ENCODE measurements at places on chromosomes 12 and 14.

DNA sequence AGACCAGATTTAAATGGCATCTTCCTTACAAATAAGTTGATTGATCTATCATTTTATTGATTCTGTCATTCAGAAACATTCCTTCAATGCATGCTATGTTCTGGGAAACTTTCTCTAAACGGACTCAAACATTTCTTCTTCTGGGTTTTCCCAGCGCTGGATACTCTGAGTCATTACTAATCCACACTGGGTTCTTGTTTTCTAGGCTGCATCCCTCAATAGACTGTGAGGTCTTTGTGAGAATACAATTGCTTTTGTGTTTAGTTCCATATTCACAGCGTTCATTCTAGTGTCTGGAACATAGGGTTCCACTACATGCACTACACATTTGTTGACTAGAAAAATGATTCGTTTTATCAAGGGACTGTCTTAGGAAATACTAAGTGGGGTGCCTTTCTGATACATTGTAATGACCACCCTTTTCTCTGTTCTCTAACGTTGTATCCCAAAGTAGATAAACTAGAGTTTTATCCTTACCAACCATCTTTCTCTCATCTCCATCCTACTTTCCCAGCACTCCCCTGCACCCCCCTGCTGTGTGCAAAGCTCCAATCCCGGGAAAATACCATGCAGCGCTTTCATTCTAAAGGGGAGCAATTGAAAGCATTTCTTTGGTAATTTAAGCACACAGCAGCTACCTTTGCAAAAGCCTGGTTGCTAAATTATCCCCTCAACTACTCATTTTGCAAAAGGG lies 878.7 kb downstream of the DIO2 start:
- no peak for DNase-seq
- no peaks in the 10 kb centered on the region for H3K4me1 ChIP-seq
- no peak overlapping the region for H3K4me3 ChIP-seq
- H3K27ac ChIP-seq: no peak overlapping the region
- no peaks in the 10 kb centered on the region for H3K27me3 ChIP-seq

DNA sequence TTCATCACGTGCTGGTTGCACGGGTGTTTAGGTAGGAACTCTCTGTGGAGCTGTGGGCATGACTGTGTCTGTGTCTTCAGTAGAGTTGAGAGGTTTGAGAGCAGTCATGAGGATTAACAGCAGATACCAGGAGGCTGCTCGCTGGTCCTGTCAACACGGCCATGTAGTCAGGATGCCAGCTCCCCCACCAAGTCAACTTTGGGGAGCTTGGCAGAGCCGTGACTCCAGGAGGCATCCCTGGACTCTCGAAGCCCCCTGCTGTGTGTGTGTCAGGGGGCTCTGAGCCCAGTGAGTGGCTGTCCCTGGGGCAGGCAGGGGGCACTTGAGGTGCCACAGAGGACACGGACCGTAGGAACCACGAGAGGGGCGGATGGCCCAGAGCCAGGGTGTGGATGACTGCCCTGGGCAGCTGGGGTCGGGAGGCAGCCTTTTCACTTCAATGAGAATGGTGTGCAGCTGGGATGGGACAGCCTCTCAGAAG lies 7.2 kb upstream of the GPR132 start:
- no peak overlapping the region for H3K27ac ChIP-seq
- peaks cover 29% of the 10 kb centered on the region for H3K4me1 ChIP-seq
- DNase-seq: no peak
- no peaks in the 10 kb centered on the region for H3K36me3 ChIP-seq
- peaks cover 38% of the 10 kb centered on the region for H3K27me3 ChIP-seq
- no peak overlapping the region for H3K4me3 ChIP-seq

- no peaks in the 10 kb centered on the region for H3K4me1 ChIP-seq
- H3K27ac ChIP-seq: no peak overlapping the region
- H3K4me3 ChIP-seq: no peak overlapping the region
- no peaks in the 10 kb centered on the region for H3K36me3 ChIP-seq
- no peak for DNase-seq
- H3K27me3 ChIP-seq: no peaks in the 10 kb centered on the region
Observed at GRCh38 chr12:75170640-75171185, 38.9 kb downstream of the KCNC2 start.

GRCh38 chr12:75337905-75338304 lies 3.4 kb downstream of the GLIPR1L1 start:
- no peak overlapping the region for H3K27ac ChIP-seq
- no peaks in the 10 kb centered on the region for H3K27me3 ChIP-seq
- no peak for DNase-seq
- H3K4me1 ChIP-seq: peaks cover 11% of the 10 kb centered on the region

DNA sequence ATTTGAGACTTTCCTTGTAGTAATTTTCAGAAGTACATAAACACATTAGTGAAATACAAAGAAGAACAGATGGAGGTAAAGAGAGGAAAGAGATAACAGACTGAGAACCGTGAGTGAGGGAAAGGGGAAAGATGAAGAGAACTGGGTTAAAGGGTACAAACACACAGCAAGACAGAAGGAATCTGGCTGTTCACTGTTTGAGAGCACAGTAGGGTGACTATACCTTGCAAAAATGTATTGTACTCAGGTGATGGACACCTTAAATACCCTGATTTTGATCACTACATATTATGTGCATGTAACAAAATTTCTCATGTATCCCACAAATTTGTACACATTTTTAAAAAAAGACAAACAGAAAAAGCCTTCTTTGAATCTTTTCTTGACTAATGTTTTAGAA lies 2.7 kb upstream of the TRHDE start:
- H3K36me3 ChIP-seq: no peaks in the 10 kb centered on the region
- peaks cover 30% of the 10 kb centered on the region for H3K4me1 ChIP-seq
- peaks cover 46% of the 10 kb centered on the region for H3K27me3 ChIP-seq
- DNase-seq: no peak

DNA sequence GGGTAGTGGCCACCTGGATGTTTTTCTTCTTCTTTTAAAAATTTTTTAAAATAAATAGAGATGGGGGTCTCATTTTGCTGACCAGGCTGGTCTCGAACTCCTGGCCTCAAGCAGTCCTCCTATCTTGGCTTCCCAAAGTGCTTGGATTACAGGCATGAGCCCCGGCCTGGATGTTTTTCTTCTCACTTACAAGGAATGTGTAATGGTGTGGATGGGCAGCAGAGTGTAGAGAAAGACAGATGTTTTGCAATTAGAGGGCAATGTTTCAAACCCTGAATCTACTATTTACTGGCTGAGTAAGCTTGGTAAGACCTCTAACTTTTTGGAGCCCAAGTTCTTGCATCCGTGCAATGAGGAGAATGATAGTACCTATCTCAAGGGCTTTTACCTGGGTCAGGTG lies 48.1 kb downstream of the ADCK1 start:
- H3K4me1 ChIP-seq: no peaks in the 10 kb centered on the region
- H3K4me3 ChIP-seq: no peak overlapping the region
- no peak for DNase-seq
- H3K27ac ChIP-seq: no peak overlapping the region
- H3K36me3 ChIP-seq: no peaks in the 10 kb centered on the region

DNA sequence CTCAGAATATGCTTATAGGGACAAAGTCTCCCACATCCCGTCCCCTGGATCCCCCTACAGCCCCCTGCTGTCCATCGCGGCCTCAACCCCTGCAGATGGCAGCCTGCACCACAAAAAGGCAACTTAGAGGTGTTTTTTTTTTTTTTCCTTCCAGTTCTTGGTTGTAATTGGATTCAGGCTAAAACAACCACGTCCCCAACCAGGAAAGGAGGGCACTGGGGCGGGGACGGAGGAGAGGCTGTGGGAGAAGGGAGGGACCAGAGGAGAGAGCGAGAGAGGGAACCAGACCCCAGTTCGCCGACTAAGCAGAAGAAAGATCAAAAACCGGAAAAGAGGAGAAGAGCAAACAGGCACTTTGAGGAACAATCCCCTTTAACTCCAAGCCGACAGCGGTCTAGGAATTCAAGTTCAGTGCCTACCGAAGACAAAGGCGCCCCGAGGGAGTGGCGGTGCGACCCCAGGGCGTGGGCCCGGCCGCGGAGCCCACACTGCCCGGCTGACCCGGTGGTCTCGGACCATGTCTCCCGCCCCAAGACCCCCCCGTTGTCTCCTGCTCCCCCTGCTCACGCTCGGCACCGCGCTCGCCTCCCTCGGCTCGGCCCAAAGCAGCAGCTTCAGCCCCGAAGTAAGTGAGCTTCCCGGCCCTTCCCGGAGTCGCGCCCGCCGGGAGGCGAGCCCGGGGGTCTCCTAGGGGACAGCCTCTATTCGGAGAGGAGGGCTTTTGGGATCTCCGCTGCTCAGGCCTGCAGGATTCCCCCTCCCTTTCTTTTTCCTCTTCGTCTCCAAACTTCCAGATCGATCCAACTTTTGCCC lies at the start of gene MMP14:
Gene MMP14 (plus strand): TSS at position 285 of the 813 bp plus-strand sequence. CDS start 233 bp downstream, at position 518.
- peak within 1 kb of the TSS; percentile 96 for H3K27ac ChIP-seq
- DNase-seq: peak; percentile 92
- peaks cover 12% of the 10 kb centered on the region for H3K36me3 ChIP-seq
- no peaks in the 10 kb centered on the region for H3K27me3 ChIP-seq
- peak within 1 kb of the TSS; percentile 86 for H3K4me3 ChIP-seq
- peaks cover 42% of the 10 kb centered on the region for H3K4me1 ChIP-seq

DNA sequence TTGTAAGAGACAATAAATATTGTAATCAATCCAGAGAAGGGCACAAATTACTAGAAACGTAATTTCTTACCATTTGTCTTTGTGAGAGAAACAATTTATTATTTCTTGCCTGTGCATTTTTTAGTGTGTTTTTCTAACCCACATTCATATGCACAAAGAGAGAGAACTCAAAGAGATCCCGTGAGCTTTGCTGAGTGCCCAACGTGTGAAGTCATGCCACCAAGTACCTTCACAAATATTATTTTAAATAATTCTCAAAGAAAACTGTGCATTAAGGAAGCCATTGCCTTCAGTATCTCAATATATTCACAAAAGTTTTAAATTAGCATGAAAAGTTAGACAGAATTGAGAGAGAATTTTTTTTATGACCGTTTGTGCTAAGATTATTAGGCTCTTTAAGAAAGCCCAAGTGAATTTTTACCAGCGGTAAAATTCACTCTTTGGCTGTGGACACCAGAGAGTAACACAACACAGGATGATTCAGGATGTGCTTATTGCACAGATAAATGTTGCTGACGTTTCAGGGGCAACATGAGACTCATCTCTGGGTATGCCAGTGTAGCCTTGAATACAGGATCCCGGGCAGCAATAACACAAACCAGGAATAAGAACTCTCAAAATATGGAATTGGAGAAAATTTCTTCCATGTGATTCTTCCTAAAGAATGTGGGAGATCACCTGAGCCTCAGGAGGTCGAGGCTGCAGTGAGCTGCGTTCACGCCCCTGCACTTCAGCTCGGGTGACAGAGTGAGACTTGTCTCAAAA lies 2.9 kb downstream of the ARHGDIB start:
- DNase-seq: no peak
- H3K4me1 ChIP-seq: peaks cover 53% of the 10 kb centered on the region
- H3K27me3 ChIP-seq: no peaks in the 10 kb centered on the region
- H3K27ac ChIP-seq: peak overlapping the region; percentile 47
- H3K36me3 ChIP-seq: no peaks in the 10 kb centered on the region

DNA sequence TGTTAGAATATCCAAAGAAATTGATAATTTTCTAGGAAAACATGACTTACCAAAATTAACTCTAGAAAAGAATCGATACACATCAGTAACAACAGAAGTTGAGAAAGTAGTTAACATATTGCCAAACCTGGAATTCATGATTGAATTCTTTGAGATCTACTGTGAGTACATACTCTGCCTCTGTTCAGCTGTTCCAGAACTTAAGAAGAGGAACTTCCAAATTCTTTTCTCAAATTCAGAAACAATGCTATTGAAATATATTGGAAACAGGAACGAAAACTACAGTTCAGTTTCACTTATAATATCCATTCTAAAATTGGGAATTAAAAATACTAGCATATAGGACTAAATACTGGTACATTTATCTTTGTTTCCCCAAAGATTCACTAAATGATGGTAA lies 57.9 kb downstream of the MARK3 start:
- no peak for DNase-seq
- no peaks in the 10 kb centered on the region for H3K27me3 ChIP-seq
- H3K4me3 ChIP-seq: no peak overlapping the region
- no peak overlapping the region for H3K27ac ChIP-seq
- no peaks in the 10 kb centered on the region for H3K4me1 ChIP-seq

DNA sequence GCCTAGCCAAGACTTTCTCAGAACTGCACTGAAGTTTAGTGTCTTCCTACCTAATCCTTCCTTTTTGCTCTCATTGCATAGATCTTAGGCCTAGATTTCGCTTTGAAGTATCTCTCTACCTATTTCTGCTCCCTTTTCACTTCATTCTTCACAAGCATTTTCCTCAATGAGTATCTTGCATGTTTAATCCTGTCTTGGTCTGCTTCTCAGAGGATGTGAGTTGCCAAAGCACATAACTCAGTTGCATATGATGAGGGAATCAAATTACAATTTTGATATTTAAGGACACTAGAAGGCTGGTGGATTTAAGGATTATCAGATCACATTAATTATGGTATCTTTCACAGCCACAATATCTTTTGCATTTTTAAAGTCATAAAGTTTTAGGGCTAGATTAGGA lies 195.5 kb upstream of the DAAM1 start:
- H3K27ac ChIP-seq: no peak overlapping the region
- no peak for DNase-seq
- no peaks in the 10 kb centered on the region for H3K36me3 ChIP-seq
- no peak overlapping the region for H3K4me3 ChIP-seq
- H3K27me3 ChIP-seq: no peaks in the 10 kb centered on the region

DNA sequence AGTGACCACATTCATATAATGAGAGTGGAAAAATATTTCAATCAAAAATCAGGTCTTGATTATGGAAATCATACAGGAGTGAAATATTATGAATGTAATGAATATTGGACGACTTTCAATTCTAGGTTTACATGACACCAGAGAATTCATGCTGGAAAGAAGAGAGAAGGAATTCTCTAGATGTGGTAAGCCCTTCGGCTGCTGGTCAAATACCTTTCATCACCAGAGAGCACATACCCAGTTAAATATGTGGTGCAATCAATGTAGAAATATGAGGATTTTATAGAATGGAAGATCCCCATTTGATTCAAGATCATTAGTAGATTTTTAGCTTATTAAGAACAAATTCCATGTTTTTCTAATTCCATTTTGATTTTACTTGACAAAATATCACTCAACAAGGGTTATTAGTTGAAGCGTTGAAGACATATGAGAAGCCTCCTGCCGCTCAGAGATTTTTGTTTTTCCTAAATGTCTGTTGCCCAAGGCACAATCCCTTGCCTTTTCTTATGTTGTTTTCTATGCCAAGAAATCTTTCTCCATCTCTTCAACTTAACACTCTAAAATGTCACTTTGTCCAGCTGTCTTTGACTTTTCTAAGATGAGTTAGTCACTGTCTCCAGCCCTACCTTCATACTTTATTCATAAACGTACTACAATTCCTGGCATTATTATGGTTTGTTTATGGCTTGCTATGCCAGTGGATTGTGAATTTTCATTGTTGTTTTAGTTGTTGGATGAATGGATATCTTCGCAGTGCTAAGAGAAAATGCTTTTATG lies 72.8 kb upstream of the ZDHHC17 start:
- no peaks in the 10 kb centered on the region for H3K27me3 ChIP-seq
- H3K4me3 ChIP-seq: no peak overlapping the region

GRCh38 chr12:123131879-123132402 lies 18.9 kb downstream of the PITPNM2 start:
- no peaks in the 10 kb centered on the region for H3K36me3 ChIP-seq
- H3K27me3 ChIP-seq: no peaks in the 10 kb centered on the region
- H3K4me3 ChIP-seq: no peak overlapping the region
- DNase-seq: no peak

Data from suprapubic skin (tissue), 4 donors.